ENCODE measurements at places on chromosomes 6 and 20. TPM values are rescaled to one million over a fixed set of nuclear protein-coding genes. Genes with fewer than 3 reads are reported as not detected.

- DNase-seq: no peak
These were observed 47.2 kb downstream of the FILIP1 start for GRCh38 chr6:75446241-75446880.

The KCTD20 gene
- 33.5 TPM for total RNA-seq

GRCh38 chr6:115796829-115797228, 263.9 kb downstream of the FRK start:
- DNase-seq: no peak

DNA sequence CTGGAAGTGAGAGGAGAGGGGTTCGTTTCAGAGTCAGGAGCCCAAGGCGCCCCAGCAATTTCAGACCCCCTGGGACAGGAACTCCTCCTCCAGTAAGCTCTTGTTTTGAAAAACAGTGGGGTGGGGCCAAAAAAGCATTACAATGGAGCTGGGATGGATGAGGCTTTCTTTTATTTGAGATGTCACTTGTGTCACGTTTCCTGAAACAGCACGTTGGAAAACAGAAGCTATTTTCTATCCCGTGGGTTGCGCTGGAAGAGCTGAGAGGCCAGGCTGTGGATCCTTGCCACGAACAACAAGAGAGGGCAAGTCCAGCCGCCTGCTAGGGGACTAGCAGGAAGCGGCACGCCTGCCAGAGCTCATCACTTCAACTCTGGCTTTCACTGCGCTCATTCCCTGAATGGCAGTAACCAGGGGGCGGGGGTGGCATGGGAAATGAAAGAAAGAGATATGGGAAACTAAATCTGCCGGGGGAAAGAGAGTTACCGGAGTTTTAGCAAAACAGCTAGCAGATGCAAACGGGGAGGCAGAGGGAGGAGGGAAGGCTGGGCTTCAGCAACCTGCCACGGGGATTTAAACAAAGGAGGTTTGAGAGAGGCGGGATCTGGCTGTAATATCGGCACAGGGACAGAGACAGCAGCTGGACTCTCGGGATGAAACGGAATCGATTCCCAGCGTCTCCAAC, 34.6 kb downstream of the GCNT2 start:
- DNase-seq: peak; percentile 59

The GINM1 gene
- total RNA-seq: 49.6 TPM

The ZHX3 gene
- 22.7 TPM for total RNA-seq

DNA sequence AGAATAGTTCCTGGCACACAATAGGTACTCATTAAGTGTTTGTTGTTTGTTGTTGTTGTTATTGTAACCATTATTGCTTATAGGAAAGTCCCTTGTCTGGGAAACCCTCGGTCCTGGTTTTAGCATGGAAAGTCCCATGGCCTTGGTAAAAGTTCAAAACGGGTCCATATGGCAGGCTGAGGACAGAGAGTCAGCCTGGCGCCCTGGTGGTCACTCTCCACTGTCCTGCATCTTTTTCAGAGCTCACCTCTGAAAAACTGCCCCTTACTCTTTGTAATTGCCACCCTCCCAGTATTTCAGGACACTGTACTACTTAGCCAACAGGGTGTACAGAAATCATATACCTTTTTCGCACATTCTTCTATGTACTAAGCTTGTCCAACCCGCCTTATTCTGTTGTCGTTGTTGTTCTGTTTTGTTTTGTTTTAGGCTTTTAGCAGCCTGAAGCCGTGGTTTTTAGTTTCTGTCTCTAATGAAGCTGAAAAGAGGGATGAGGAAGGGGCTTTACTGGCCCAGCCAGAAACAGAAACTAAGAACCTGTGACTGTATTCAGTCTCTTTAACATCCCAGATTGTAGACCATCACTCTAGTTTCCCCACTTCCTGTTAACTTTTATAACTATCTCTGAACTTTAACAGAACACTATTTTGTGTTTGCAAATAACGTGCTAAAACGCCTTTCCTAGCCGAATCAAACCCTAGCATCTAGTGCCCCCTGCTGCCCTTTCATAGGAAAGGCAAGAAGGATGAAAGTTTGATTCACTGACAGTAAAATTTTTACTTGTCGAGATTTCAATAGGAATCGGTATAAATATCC, 7.6 kb upstream of the TMEM14A start:
- DNase-seq: peak; percentile 70

The IGF2R gene
- 48.8 TPM for total RNA-seq

The PAK5 gene
- not detected for total RNA-seq

DNA sequence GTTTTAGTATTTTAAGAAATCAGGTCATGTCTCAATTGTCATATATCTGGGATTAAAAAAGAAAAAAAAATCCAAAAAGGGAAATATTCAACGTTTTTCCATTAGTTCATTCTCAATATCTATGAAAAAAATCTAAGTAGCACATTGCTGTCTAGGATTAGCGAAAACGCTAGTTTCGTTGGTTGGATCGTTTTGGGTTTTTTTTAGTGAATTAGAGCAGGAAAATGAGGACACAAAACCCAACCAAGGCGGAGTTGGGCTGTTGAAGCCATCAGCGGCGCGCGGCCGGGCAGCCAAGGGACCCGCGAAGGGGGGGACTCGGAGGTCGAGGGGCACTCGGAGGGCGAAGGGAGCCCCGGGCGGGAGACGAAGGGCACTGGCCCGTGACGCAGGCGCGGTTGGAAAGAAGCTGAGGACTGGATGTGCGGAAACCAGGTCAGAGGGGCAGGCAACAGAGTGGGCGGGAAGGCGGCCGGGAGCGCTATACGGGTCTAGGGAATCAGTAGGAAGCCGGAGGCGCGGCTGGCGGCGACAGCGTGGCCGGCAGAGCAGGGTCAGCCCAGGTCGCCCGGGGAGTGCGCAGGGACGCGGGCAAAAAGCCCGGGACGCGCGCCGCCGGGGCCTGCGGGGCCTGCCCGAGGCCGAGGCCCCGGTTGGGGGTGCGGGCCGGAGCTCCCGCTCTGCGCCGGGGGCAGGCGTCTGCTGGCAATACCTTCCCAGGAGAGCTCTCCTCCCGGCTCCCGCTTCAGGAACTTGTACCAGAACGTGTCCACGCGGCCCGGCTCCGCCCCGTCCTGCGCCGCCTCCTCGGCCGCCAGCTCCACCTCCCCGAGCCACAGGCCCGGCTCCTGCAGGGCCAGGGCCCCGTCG, 599 bp downstream of the EPM2A start:
- peak; percentile 90 for DNase-seq

- no peak for DNase-seq
These were observed 108.0 kb upstream of the C6orf118 start for GRCh38 chr6:165417278-165417865.

DNA sequence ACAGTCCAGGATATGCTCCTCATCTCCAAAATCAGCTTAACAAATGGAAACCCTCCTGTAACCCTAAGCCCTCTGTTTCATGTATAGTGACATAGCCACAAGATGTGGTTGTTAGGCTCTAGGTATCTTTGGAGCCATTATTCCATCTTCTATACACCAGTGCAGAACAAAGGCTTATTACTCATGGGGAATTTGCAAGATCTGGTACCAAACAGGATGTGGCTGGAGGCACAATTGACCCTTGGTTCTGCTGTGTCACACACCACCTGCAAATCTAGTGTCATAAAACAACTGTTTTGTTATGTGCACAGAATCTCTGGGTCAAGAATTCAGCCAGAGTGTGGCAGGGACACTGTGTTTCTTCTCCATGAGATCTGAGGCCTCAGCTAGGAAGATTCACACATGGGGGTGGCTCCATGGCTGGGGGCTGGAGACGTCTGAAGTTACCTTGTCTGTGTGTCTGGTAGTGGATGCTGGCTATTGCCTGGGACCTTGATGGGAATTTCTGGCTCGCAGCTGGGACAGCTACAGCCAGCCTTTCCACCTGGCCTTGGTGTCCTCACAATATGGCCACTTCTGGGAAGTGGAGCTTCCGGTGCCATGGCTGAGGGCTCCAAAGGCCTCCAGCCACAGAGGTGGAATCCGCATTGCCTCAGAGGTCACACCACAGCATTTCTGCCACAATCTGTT, 369.9 kb downstream of the CDH26 start:
- no peak for DNase-seq

DNA sequence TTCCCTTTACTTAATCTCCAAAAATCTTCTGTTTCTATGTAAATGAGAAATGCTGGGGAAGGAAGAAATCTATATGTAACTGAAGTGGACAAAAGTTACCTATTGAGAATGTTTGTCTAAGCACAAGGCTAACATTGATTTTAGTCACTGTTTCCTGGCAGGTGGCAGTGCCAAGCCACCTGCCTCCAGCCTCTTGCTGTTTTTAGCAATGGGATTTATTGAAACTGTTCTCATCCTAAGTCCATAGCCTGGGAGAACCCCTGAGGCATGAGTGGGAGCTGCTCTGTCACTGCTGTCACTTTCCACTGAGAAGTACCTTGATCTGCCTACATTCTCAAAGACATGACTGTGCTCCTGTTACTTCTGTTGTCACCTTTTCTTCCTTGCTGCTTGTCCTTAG, 14.7 kb downstream of the ENPP3 start:
- no peak for DNase-seq

GRCh38 chr20:2907519-2907918, 34.2 kb downstream of the PTPRA start:
- no peak for DNase-seq

DNA sequence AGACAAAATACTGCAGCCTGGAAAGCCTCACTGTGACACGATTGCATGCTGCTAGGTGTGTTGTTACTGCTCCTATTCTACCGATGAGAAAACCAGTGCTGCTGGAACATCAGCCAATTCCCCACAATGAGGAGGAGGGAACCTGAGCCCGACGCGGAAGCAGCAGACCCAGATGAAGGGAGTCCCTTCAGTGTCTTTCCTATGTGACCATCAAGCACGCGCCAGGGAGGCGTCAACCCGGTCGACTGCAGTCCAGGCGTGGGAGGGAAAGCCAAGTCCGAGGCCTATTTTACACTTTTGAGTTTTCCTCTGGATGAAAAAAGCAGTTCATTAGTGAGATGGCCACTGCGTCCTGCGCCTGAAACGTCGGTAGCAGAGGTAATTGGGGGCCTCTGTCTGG, 63.3 kb downstream of the STK35 start:
- no peak for DNase-seq

GRCh38 chr20:33594743-33595142, 67.4 kb upstream of the C20orf144 start:
- no peak for DNase-seq

GRCh38 chr20:7371518-7372163, 568.6 kb downstream of the HAO1 start:
- DNase-seq: no peak

DNA sequence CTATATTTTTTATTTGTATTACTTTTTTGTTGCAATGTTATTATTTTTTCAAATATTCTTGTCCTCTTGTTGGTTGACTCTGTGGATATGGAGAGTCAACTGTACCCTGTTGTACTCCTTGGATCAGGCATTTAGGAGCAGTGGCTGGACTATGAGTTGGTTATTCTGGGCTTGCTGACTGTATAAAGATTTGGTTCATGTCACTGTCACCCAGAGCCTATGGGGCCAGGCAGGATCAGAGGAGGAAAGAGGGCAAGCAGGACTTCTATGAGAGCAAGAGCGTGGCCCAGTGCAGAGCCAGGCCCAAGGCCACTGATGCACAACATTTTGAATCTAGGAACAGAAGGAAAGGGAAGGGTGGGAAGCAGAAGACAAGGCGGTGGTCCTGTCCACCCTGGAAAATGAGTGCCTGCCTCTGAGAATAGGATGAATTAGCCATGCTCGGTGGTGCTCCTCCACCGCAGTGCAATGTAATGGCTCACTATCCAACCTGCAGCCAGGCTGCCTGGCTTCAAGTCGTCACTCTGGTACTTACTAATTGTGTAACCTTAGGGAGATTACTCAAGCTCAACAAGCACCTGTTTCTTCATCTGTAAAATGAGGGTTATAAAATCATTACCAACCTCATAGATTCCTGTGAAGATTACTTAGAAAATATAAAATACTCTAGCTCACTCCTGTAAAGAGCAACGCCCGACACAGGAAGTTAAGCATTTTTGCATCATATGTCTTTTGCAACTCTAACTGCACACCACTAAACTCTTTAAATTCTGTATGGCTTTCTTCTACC, 192.1 kb downstream of the KCNQ5 start:
- DNase-seq: no peak

GRCh38 chr6:4872841-4873240, 96.6 kb downstream of the CDYL start:
- no peak for DNase-seq

- no peak for DNase-seq
These were observed 94.5 kb downstream of the TPBG start for GRCh38 chr6:82458147-82458546.

The SLC17A4 gene
- 54.8 TPM for total RNA-seq

DNA sequence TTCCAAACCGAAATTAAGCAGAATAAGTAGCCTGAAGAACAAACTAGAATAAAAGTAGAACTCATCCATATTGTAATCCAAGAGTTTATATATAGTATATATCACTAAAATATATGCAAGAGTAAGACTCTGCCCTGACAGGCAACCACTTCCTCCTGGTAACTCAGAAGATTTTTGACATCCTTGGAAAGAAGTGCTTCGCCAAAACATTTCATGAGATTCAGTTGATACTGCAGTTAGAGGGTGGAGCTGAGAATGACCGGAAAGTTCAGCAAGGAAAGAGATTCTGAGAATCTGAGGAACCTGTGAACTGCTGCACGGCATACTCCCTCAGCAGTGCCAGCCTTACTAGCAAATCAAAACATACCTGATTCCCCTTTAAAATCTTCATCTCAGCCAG, 79.6 kb downstream of the CDK19 start:
- no peak for DNase-seq

GRCh38 chr6:34529665-34530327, 26.3 kb downstream of the SPDEF start:
- peak; percentile 42 for DNase-seq

Data from transverse colon (tissue), 4 donors.